Activated naive CD8-positive, alpha-beta T cell treated with anti-CD3 and anti-CD28 coated beads, Interleukin-2, amount 10 ng/mL, durations not matched to agents 7 days and 5 days (primary cell): ENCODE measurements at places on chromosomes 12 and 14. TPM values are rescaled to one million over a fixed set of nuclear protein-coding genes. Genes with fewer than 3 reads are reported as not detected.

DNA sequence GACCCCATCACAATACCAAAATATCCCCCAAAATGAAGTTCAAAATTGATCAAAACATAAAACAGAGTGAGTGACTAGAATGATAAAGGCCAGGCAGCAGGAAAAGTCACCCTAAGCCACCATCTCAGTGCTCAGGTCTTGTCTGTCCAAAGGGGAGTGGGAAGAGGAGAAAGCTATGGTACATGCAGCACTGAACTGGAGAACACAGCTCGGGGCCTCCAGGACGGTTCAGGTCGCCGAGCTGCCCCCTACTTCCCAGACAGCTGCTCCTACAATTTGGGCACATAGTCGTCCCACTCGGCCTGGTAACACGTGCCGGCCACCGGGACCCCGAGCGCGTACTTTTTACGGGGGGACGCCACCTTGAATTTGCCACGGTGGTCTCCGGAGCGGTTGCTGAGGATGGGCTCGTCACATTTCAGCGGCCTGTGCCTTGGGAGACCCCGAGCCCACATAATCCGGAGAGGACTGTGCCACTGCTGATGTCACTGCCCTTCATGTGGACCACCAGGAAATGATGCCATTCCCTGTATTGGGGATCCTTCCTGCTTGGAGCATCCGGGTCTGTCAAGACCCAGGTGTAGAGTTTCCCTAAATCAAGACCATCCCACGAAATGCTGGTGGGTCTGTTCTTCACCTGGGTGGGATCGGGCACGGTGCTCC, 31.6 kb downstream of the AK7 start:
- no peak for DNase-seq

- no peak for DNase-seq
These were observed 10.8 kb upstream of the GYS2 start for GRCh38 chr12:21615431-21615830.

GRCh38 chr14:89129570-89129969, 287.5 kb downstream of the FOXN3 start:
- DNase-seq, result no peak

DNA sequence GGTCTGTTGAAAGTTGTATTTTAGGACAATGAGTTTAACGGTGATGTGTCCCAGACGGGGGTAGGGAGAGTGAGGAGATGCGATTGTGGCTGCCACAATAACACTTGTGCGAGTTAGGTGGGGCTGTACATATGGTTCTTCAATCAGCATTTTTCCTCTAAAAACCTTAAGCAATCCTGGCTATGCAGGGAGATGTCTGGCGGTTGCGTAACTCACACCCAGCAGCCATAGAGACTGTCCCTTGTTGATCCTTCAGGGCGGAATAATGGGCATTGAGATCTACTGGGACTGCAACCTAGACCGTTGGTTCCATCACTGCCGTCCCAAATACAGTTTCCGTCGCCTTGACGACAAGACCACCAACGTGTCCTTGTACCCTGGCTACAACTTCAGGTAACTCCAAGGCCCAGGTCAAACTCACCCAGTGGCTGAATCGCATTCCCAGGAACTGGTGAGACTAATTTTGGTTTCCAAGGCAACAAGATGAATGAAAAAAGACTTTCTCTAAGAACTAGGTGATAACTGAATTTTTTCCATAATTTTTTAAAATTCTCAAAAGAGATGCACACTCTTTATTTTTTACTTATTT, 34.6 kb downstream of the P2RX7 start:
- no peak for DNase-seq

- DNase-seq, result no peak
These were observed 452.1 kb upstream of the GARIN6 start for GRCh38 chr12:99195474-99195873.

DNA sequence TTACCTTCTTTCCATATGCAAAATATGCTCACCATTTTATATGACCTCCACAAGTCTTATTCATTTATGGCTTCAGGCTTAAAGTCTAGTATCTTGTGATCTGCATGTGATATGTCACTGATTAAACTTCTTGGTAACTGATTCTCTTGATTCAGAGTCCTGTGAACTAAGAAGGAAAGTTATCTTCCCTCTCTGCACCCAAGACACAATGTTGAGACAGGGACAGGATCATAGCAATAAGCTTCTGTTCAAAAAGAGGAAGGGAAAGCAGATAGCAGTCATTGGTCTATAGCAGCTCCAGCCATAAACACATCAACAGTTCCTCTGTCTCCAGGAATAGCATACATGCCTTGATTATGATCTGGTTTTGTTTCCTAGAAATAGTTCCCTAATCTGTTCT, 103.1 kb downstream of the UNC79 start:
- DNase-seq, result no peak

- no peak for DNase-seq
These were observed 710.0 kb downstream of the LRFN5 start for GRCh38 chr14:42316693-42317092.

Gene RERG
- total RNA-seq, result not detected
